ENCODE measurements at places on chromosomes 6 and 20. TPM values are rescaled to one million over a fixed set of nuclear protein-coding genes. Genes with fewer than 3 reads are reported as not detected.

- no peak for ATAC-seq
Observed at GRCh38 chr6:25061289-25061936, 125.7 kb upstream of the RIPOR2 start.

- ATAC-seq = peak; percentile 68
Observed at GRCh38 chr20:57432862-57433491, 41.8 kb downstream of the RBM38 start.

ANKRD66 gene
- total RNA-seq = 0.15 TPM

MEI4 gene
- 0.13 TPM for total RNA-seq

Measured in gastroesophageal sphincter (tissue), 4 donors.